Stimulated activated CD4-positive, alpha-beta T cell treated with anti-CD3 and anti-CD28 coated beads, Interleukin-15, amount 100 ng/mL, for 1 hour (primary cell): ENCODE measurements at places on chromosomes 3 and 15.

DNA sequence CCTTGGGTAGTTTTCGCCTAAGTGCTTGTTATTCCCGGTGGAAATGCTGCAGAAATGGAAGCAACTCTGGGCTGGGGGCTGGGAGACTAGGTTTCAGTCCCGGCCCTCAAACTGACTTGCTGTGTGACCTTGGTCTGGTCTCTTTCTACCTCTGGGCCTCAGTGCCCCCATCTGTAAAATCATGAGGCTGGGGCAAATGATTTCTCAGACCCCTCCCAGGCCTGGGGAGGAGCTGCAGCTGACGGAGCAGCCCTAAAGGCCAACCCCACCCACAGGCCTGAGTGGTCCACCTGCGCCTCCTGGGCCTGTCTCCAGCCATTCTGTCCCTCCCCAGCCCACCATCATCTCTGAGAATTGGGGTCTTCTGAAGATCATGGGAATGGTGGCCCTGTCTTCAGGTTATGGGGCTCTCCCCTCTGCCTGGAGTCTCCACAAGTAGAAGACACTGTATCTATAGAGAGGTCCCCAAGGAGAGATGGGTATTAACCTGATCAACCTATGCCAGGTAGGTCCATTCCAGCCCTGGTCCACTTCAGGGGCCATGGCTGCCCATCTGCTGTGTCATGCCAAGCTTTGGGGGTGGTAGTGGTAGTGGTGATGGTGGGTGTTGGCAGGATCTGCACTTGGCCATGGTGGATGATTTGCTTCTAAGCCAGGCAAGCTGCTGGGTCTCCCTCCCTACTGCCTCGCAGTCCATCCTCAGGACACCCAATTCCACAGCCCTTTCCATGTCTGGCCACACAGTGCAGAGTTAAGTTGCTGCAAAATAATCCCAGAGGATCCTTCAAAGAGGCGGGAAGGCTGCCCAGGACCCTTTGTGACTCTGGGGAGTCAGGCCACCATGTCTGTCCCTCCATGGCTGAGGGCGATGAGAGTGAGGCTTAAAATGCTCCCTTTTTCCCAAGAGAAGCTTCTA lies 46.0 kb downstream of the ITGA11 start:
- no peak for DNase-seq

DNA sequence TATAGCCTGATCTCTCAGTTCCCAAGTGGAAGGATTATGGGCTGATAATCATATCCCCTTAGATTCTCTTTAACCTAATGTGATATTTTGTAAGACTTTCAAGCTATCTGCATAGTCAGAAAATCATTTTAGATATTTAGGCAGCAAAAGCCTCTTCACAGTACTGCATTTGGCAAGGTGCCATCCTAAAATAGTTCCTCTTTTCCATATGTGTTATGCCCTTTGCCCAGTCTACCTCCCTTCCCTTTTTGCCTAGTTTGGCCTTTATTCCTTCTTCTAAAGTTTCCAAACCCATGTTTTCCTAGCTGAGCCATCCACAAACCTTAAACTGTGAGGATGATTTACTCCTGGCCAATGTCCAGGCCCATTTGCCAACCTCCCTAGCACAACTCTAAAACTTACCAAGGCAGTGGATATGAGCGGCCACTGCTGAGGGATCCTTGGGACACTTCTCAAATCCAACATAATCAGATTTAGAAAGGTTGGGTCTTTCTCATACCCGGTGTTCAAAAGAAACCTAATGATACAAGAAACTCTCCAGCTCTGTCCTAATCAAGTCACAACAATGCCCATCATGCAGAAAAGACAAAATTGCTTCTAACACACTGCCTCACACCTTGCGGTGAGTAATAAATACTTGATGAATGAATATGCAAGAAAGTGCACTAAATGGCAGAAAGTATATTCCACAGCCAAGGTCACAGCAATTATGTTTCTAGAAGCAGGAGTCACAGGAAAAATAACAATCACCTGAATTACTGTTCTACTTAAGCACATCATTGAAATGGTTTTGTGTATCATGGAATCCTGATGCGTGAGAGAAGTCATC lies 493.9 kb downstream of the NLGN1 start:
- no peak for DNase-seq

GRCh38 chr3:136495213-136495612 lies 245.1 kb downstream of the PCCB start:
- no peak for DNase-seq

- no peak for DNase-seq
Observed at GRCh38 chr3:52132930-52133329, 21.3 kb downstream of the POC1A start.

GRCh38 chr3:160038862-160039562 lies 50.4 kb downstream of the IL12A start:
- no peak for DNase-seq

GRCh38 chr3:129834580-129834979 lies 58.9 kb downstream of the TMCC1 start:
- no peak for DNase-seq

- no peak for DNase-seq
Observed at GRCh38 chr3:30073622-30074021, 532.8 kb upstream of the TGFBR2 start.
